ENCODE measurements at places on chromosomes 4 and X. TPM values are rescaled to one million over a fixed set of nuclear protein-coding genes. Genes with fewer than 3 reads are reported as not detected.
A peak's percentile ranks its signal among the peaks of the same experiment; 100 is the strongest.

The UGDH gene
- total RNA-seq = 265 TPM

The TMEM47 gene
- 8.9 TPM for total RNA-seq

The ADH1C gene
- total RNA-seq = 240 TPM

The ATP8A1 gene
- 19.1 TPM for total RNA-seq

DNA sequence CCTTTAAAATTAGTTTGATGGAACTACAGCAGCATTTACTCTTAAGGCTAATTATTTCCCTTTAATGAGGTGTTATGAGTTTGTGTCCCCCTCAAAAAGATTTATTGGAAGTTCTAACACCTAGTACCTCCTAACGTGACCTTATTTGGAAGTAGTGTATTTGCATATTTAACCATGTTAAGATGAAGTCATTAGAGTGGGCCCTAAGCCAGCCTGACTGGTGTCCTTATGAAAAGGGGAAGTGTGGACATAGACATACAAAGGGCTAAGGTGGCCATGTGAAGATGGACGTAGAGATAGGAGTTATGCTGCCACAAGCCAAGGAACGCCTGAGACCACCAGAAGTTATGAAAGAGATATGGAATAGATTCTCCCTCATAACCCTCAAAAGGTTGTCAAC, 985.4 kb upstream of the INTU start:
- DNase-seq = no peak

- no peak for DNase-seq
Measured at GRCh38 chrX:130245441-130245840, 23.3 kb downstream of the ZNF280C start.

GRCh38 chr4:68349279-68349648, 626 bp downstream of the YTHDC1 start:
- peak; percentile 32 for DNase-seq

GRCh38 chrX:102652031-102652688, 877 bp downstream of the GPRASP1 start:
- peak; percentile 40 for DNase-seq

DNA sequence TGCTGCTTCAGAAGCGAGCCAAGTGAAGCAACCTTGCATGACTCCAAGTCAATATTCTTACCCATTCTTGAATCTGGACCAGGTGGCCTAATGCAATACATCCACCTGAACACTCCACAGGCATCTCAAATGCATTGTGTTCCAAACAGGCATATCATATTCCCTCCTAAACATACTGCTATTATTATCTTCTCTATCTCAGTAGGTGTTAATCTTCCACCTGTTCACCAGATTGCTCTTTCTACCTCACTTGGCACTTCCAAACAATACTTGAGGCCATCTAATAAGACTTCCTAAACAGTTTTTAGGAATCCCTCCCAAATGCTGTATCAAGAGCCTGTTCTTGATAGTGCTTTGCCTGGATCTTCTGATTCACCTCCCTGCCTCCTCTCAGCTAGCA, 90.7 kb downstream of the GPRIN3 start:
- no peak for DNase-seq

DNA sequence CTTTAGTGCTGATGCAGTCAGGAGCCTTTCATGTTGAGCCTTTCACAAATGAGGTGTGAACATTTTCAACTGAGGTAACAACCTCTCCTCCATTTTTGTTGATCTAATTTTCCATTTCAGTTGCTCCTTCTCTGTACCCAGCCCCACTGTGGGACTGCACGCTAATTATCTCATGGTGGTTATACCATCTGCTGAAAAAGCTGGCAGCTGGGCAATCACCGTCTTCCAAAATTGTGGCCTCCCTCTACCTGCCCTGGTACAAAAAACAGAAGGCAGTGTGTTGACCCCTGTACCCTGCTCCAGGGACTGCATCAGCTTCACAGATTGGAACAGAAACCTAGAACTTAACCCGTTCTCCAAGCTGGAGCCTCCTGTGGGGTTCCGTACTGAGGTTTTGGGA, 72.4 kb upstream of the LONRF3 start:
- DNase-seq = no peak

GRCh38 chr4:35175894-35176293, 1068.4 kb downstream of the ARAP2 start:
- no peak for DNase-seq

DNA sequence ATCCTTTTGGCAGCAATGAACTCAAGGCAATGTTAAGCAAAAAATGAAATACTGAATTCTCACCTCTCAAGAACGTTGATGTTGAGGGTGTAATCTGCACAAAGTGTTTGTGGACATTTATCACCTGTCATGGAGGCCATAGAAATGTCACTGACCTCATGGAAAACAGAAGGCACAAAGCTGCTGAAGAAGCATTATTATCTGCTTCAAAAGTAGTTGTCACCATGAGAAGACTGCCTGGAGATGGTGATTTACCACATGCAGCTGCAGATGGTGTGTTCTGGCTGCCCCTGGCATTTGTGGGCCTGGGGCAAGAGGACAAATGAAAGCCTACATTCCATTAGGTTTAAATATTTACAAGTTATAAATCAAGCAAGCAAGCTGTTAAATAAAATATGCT, 116.8 kb upstream of the RPS6KA3 start:
- no peak for DNase-seq

- DNase-seq = no peak
Measured at GRCh38 chrX:118631586-118631985, 95.8 kb upstream of the IL13RA1 start.

All from colonic mucosa (tissue), 4 donors.